ENCODE measurements at places on chromosomes 6 and 20.

GRCh38 chr6:69802995-69803394, 6.2 kb upstream of the LMBRD1 start:
- no peak for DNase-seq

DNA sequence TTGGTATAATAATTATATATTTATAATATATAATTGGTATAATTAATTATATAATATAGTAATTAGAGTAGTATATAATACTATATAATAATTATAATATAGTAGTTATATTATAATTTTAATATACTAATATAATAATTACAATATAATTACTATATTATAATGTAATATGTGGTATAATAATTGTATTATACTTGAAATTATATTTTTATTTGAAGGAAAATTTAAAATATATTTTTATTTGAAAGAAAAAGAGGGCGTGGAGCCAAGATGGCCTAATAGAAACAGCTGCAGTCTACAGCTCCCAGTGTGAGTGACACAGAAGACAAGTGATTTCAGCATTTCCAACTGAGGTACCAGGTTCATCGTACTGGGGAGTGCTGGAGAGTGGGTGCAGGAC, 365.9 kb downstream of the MMUT start:
- DNase-seq, result no peak

GRCh38 chr6:72916298-72916697, 294.4 kb downstream of the KCNQ5 start:
- no peak for DNase-seq

DNA sequence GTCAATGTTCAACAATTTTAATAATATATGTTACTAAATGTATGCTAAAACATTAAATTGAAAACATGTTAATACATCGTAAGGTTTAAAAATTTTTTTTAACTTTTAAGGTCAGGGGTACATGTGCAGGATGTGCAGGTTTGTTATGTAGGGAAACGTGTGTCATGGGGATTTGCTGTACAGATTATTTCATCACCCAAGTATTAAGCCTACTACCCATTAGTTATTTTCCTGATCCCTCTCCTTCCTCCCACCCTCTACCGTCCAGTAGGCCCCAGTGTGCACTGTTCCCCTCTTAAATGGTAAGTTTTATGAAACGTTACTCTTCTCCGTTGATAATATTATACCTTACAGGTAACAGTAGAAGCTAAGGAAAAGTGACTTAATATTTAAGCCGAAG, 15.8 kb downstream of the PDE7B start:
- no peak for DNase-seq

DNA sequence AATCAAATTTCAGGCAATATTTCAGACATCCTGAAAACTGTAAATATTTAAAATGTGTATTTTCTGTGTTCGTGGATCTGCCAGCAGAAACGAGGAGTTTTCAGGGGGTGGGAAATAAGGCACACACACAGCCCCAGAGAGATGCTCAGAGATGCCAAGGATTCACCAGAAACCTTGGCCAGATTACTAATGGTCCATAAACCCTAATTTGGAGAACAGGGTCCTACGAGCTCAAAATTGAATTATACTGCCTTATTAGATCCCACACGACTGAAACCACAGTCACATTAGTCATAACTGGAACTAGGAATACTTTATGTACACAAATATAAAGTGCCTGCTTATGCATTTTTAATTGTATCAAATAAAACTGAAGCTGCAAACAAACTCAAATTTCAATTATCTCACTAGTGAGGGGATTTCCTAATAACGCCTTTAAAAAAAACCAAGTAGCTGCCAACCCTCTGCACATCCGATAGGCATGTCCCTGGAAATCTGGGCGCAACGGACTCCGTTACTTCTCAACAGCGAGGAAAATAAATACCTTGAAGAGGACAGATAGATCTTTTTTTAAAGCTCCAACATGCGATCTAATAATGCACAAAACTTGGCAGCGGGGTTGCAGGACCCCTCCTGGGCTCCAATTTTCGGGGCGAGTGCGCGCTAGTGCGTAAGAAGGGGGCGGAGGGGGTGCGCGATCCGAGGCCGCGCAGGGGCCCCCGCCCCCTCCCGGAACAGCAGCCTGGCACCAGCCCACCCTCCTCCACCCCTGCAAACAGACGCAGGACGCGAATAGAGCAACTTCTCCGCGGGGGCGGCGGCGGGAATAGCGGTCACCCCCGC, 897 bp downstream of the CHD6 start:
- DNase-seq, result no peak

DNA sequence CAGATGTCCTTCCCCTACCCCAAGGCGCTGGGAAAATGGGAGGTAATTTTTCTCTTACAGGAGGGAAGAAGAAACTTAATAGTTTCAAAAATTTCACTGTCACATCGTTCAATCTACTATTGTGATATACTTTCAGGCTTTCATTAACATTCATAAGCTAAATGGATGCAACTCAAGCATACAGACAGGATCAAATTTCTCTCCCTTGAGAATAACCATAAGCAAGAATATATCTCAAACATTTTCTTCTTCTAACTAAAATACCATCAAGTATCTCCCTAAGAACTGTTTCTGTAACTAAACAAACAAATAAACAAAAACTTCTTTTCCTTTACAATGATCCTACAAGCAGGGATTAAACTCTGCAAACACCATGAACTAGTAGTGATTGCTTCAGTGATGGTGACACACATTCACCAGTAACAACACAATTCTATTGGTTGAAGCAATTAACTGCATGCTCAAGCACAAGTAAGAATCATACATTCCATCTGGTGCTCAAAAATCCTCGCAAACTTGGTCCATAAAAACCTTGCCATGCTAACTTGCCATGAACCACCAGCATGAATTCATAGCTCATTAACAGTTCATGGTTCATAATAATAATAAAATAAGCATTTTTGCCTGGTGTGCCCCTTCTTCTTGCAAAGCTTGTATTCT, 183.8 kb downstream of the PTPRK start:
- DNase-seq, result no peak

GRCh38 chr20:9482180-9482579, 32.2 kb upstream of the LAMP5 start:
- no peak for DNase-seq

- DNase-seq, result no peak
Measured at GRCh38 chr20:10733122-10733521, 59.3 kb upstream of the JAG1 start.

- DNase-seq, result no peak
Measured at GRCh38 chr20:57322476-57322875, 7.1 kb upstream of the SPO11 start.

DNA sequence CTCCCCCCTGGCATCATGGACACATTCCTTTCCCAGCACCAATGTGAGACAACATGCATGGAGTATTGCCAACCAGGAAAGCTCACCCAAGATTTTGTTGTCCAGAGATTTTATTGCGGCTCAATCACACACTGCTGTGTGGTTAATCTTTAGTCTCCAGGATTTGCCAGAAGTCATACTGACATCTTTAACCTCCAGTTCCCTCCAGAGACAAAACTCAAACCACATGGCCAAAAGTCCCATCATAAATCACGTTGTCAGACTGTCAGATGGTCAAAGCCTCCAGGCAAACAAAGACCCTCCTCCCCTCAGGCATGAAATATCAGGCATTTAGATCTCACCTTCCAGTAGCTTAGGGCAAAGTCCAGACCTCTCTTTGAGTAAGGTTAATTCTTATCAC, 97.3 kb upstream of the OPRM1 start:
- no peak for DNase-seq

- DNase-seq, result no peak
Measured at GRCh38 chr6:24403501-24403824, 727 bp downstream of the MRS2 start.

GRCh38 chr6:85641522-85641896, 1.2 kb downstream of the SYNCRIP start:
- DNase-seq, result no peak

- DNase-seq, result no peak
Measured at GRCh38 chr6:10302566-10303235, 112.2 kb downstream of the TFAP2A start.

DNA sequence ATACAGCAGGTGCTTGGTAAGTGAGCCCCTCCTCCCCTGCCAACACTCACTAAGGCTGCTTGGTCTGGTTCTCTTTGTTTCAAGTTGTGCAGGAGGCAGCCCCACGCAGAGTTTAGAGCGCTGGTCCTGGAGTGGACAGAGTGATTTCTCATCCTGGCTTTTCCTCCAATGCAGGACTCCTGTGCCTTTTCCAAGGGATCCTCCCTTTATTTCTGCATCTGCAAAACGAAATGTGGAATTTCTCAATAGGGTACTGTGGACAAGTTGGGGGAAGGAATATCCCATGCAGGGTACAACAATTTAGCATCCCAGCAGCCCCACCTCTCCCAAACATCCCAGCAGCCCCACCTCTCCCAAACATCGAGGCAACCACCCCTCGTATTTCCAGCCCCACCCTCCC, 30.6 kb upstream of the CCDC167 start:
- DNase-seq, result no peak

DNA sequence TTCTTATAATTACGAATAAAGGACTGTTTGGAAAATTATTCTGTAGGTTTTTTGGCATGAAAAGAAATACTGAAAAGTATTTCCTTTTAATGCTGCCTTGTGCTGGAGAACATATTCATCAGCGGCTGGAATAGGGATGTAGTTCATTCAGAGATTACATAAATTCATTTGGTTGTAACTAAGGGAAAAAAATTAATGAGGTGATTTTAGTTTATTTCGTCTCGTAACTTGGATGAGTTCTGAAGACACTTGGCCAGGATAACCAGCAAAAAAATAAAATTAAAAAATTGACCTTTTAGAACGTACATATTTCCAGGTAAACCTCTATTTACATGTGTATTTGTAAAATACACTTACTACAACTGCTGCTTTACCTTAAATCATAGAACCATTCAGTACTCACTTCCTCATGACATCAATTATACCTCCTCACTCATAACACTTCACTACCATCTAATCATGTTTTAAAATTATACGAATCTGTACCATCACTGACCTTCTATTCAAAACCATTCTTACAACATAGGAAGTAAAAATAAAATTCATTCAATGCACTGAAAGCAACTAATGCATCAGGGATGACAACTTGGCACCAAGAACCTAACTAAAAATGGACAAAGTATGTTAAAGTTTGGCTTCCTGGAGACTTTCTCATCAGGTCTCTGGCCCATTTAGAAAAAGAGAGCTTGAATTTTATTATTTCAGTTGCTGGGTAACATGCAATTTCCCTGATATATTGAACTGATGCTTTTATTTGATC, 17.2 kb downstream of the KLHL31 start:
- DNase-seq, result no peak

- no peak for DNase-seq
Measured at GRCh38 chr6:52808660-52809059, 5.0 kb upstream of the GSTA1 start.

GRCh38 chr20:41462372-41463161, 95.9 kb upstream of the EMILIN3 start:
- no peak for DNase-seq

DNA sequence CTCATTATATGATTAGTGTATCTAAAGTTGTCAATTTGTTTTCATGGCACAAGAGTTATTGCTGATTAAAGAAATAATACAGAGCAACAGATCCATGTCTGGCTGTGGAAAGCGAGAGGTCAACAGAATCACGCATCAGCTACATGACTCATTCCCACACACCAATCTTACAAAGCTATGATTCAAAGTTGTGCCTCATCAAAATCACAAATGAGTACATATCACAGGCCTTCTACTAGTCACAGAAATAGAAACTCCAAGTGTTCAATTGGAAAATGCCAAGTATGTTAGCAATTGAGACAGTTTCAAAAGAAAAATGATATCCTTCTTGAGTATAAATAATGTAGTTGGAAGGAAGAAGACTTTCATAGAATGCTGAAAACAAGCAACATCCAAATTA, 57.8 kb upstream of the NKAIN2 start:
- DNase-seq, result no peak

DNA sequence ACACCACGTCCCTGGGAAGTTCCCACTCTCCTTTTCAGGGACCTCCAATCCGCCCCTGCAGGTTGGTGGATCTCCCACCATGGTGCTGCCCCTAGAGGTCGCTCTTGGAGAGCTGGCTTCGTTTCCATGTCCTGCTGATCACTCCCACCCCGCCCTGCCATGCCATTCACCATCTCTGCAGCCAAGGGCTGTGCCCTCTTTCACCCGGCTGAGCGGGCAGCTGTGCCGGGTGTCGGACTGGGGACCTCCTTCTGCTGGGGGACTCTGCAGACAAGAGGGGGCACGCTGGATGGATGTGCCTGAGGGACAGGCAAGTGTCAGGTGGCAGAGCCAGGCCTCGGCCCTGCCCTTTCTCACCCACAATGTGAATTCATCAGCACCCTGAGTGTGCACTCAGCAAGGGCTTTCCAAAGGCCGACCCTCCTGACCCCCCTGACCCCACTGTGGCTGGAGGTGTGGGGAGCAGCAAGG, 347.0 kb downstream of the CDH4 start:
- DNase-seq, result no peak

- DNase-seq, result no peak
Measured at GRCh38 chr6:76701610-76702009, 629.1 kb upstream of the IMPG1 start.

DNA sequence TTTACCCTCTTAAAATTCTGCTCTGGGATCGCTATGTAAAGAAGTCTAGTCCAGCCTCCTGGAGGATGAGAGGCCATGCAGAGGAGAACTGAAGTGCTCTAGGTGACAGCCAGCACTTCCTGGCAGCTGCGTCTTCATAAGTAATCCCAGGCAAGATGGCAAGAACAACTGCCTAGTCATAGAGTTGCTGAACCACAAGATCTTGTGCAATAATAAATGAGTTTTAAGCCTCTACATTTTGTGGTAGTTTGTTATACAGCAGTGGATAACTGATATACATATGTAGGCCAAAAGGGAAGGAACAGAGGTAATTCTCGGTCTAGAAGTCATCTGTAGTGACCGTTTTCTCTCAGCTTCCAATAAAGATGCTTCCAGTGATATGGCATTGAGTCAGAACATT, 103.8 kb upstream of the FLRT3 start:
- no peak for DNase-seq

- no peak for DNase-seq
Measured at GRCh38 chr20:11067359-11067758, 393.6 kb upstream of the JAG1 start.
